H9 (cell line): ENCODE measurements at places on chromosomes 7 and 10.

- DNase-seq, result no peak
Observed at GRCh38 chr10:725786-726185, 36.3 kb upstream of the DIP2C start.

- DNase-seq, result peak; percentile 85
Observed at GRCh38 chr7:76395965-76396726, 13.4 kb downstream of the SSC4D start.

DNA sequence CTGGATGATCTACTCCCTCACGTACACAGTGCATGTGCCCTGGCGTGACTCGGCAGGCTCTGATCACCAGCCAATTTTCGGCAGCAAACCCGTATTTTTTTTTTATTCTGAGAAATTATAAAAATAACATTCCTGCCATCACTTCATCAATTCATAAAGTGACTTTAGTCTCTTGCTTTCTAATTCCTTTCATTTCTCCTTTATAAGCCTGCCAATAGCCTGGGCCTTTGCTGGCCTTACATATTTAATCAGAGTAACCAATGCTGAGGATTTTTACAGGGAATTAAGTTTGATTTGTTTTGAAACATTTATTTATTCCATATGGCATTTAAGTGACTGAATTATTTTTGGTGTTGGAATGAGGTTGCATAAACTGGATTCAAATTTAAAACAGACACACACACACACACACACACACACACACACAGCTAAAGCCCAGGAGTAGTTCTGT is 140.8 kb downstream of the ETV1 start:
- no peak for DNase-seq

- peak; percentile 72 for DNase-seq
Observed at GRCh38 chr10:50614444-50615137, 9.2 kb downstream of the SGMS1 start.

DNA sequence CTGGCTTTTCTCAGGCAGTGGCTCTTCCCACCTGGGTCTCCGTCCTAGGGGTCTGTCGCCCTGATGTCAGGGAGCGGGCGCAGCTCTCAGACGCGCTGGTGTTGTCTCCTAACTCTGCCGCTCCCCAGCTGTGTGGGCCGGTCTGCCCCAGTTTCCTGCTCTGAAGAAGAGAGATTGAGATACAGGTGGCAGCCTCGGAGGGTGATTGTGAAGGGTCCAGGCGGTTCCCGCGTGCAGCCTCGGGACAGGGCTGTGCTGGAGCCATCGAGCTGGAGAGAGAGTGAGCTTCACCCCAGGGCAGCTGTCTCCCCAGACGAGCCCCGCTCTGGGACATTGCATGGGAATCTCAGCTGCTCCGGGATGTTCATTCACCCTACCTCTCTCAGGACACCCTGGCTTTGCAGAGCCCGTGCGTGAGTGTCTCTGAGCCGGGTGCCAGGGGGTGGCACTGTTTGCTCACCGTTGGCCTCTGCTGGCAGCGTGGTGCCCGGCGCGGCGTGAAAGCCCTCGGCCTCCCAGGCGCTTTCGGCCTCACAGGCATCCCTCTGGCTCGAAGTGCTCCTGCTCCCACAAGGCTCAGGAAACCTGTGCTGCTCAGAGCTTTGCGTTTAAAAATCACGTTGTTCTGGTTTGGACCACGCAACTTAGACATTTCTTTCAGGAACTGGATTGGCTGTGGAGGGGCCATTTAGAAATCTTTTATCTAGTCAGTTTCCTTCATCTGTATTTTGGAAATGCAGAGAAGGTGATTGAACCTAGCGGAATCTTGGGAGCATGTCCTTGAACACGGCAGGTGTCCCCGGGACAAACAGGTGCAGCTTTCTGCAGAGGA is 33.8 kb upstream of the ZFAND2A start:
- peak; percentile 65 for DNase-seq

- DNase-seq, result no peak
Observed at GRCh38 chr7:91383053-91383904, 119.0 kb downstream of the FZD1 start.

GRCh38 chr10:488933-489215 is 200.6 kb downstream of the DIP2C start:
- DNase-seq, result no peak

DNA sequence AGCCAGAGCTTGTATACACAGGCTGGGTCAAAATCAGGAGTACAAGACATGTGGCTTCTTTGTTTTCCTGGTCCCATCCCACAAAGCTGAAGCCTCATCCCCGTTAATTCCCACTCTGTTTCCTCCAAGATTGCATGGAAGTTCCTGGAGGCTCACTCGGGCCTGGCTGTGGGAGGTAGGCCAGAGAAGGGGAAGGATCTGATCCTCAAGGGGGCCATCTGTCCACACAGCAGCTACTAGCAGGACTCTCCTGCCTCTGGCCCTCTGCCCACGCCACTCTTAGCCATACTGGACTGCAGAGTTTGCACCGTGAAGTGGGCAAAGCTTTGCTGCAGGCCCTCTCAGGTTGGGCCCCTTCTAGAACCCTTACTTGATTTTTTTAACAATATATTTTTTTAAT is 160.6 kb downstream of the FGFR2 start:
- no peak for DNase-seq

DNA sequence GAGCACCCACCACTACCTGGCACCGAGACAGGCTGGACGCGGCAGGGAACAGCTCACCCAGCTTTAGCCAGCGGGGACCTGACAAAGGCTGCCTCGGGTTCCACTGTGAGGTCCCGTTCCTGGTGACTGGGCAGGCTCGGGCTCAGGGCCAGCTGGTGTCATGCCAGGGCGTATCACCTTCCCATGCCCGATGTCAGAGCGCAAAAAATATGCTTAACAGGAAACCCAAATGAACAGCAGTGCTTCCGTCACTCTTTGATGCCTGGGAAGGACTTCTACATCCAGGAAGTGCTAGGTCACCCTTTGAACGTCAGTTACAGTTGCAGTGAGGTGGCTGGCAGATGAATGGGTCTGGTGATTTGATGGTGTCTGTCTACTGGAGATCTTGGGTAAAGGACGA is 106.0 kb downstream of the ADARB2 start:
- DNase-seq, result no peak

DNA sequence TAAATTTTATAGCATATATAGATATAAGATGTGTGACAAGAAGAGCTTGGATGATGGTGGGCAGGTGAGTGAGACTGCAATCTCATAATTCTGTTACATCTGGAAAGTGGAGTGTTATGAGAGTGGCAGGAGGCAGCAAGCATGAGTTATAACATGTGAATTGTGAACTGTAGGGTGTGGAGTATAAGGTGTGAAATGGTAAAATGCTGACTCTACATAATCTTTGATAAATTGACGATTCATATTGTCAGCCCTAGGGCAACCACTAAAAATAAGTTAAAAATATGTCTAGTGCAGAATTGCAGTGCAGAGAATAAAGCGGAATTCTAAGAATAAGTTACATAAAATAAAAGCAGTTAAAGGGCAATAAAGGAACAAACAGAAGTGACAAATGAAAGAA is 74.8 kb upstream of the AKR1E2 start:
- no peak for DNase-seq
